Left ventricle myocardium superior (tissue), 1 donor: ENCODE measurements at places on chromosomes 2 and 18.

- DNase-seq = no peak
Observed at GRCh38 chr2:86383844-86384243, 46.4 kb upstream of the REEP1 start.

DNA sequence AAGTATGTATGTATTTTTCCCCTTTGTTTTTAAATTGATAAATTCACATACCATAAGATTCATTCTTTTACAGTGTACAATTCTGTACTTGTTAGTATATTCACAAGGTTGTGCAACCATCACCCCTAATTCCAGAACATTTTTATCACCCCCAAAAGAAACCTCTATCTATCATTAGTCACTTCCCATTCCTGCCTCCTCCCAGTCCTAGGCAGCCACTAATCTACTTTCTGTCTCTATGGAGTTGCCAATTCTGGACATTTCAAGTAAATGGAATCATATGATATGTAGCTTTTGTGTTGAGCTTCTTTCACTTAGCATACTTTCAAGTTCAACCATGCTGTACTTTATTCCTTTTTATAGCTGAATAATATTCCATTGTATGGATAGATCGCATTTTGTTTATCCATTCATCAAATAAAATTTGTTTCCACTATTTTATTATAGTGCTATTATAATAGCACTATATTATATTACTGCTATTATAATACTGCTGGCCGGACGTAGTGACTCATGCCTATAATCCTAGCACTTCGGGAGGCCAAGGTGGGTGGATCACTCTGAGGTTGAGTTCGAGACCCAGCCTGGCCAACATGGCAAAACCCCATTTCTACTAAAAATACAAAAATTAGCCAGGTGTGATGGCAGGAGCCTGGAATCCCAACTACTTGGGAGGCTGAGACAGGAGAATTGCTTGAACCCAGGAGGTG, 10.9 kb downstream of the STARD7 start:
- DNase-seq = no peak

DNA sequence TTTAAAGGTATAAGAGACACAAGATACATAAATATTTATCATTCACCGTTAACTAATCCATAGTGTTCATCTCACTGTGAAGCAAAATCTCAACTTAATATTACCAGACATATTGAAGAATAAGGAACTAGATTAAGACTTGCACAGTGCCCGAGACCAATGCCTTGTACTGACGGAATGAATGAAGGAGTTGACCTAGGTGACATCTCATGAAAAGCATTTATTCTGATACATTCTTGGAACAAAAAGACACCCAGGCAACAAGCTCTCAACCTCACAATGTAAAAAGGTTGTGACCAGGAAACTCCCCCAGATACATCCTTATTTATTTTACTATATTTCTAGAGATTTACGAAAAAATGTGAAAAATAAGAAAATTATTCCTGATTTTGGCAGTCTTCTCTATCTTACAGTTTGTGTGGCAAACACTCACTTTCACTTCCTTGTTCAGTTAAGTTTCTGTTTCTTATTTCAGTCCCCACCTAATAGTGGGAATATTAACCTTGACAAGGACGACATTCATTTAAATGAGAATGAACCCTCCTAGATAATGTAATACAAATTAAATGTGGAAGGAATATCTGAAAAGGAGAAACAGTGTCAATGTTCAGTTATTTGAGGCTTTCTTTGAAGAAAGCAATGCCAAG, 28.4 kb downstream of the M1AP start:
- no peak for DNase-seq

DNA sequence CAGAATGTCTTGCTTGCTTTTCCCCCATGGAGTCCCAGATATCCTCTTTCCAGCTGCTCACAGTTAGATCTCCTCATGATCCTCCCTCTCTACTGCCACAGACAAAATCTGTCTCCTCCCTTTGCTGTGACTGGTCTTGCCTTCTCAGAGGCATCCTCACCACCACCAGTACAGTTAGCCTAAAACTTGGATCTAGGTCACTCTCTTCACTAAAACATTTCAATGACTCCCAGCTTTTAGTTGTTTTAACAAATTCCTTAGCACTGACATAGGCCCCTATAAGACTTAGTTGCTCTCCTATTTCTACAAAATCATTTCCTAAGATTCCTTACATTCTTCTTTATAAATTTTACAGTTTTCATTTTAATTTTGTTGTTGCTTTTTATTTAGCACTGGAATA, 734.2 kb upstream of the CHAC2 start:
- no peak for DNase-seq

GRCh38 chr2:11100130-11100529, 55.1 kb upstream of the SLC66A3 start:
- no peak for DNase-seq

GRCh38 chr2:105150231-105150630, 91.3 kb upstream of the GPR45 start:
- DNase-seq = no peak

DNA sequence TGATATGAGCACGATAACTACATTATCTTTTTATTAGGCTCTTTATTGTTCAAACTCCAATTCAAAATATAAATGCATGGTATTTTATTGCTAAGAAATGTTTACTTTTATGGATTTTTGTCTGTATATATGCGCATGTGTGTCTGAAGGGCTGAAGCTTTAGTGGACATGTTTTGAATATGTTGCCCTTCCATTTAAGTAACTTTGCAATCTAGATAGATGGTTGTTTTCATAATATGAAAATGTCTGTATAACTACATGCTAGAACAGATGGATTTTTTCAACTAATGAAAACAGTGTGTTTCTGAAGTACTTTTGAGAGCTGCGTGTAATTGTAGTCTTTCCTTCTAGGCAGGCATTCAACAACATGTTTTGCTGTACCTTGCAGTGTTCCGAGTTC, 18.7 kb downstream of the DCAF17 start:
- no peak for DNase-seq

GRCh38 chr2:182740701-182741100, 24.6 kb downstream of the DNAJC10 start:
- no peak for DNase-seq

- DNase-seq = no peak
Observed at GRCh38 chr18:36594621-36595020, 234.2 kb downstream of the TPGS2 start.

DNA sequence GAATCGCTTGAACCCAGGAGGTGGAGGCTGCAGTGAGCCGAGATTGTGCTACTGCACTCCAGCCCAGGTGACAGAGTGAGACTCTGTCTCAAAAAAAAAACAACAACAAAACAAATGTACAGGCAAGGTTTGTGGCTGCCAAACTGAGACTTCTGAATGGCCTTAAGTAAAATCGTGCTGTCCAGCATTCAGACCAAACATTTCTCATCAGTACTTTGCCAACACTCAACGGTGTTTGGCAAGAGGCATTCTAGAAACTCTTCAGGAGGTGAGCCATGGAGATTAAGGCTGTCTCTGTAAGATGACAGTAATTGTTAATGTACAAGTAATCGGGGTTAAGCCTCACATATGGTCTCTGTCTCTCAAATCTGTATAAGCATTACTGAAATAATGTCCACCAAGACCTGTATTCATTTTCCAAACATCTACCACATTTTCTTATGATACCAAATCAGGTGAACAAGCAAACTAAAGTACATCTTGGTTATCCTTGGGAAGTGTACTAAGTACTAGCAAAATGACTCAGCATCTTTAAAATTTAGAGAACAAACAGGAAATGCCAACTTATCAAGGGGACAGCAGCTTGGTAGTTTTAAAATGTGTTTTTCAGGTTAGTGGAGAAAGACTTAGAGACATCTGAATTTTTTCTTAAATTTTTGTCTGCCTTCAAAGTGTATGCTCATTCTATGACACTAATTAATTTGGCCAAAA, 29.3 kb downstream of the SERPINE2 start:
- DNase-seq = no peak

- no peak for DNase-seq
Observed at GRCh38 chr2:83388804-83389203, 1070.3 kb downstream of the SUCLG1 start.

GRCh38 chr2:55811048-55811447, 112.5 kb downstream of the EFEMP1 start:
- no peak for DNase-seq

DNA sequence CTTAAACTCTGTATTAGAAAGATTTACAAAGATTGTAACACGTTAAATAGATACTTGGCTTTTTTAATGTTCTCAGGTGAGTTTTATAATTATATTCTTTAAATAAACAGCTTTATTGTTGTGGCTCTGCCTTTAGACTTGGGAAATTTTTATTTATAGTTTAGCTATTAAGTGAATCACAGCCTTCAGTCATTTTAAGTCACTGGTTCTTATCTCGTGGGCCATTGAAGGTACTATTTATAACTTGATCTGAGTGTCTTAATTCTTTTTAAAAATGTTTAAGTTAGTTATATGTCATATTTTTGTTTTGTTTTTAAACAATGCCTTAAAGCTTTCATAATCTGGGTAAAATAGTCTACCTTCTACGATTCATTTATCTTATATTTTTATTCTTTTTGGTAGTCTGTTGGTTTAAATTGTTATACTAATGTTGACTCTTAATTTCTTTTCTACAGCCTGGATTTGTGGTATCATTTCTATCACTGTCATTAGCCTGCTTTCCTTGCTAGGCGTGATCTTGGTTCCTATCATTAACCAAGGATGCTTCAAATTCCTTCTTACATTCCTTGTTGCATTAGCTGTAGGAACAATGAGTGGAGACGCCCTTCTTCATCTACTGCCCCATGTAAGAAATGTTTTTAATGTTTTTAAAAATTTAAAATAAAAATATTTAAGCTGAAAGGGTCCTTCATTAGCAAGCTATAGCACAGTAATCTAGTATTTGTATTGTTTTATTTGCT, 49.3 kb downstream of the SLC39A10 start:
- DNase-seq = no peak

DNA sequence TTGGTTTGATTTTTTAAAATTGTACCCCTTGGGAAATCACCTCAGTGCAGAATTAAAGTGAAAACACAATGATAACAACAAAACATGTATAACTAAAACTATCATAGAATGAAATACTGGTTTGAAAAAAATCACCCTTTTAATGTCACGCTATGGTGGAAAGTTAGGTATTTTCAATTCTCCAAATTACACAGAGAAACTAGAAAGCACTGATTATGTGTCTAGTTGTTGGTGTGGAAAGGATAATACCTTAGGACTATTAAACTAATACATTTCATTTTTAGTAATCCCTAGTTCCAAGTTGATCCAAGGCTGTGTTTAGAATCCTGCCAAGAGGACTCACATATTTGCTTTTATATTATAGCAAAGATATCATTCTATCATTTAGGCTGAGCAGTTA, 71.2 kb downstream of the NUP35 start:
- no peak for DNase-seq

DNA sequence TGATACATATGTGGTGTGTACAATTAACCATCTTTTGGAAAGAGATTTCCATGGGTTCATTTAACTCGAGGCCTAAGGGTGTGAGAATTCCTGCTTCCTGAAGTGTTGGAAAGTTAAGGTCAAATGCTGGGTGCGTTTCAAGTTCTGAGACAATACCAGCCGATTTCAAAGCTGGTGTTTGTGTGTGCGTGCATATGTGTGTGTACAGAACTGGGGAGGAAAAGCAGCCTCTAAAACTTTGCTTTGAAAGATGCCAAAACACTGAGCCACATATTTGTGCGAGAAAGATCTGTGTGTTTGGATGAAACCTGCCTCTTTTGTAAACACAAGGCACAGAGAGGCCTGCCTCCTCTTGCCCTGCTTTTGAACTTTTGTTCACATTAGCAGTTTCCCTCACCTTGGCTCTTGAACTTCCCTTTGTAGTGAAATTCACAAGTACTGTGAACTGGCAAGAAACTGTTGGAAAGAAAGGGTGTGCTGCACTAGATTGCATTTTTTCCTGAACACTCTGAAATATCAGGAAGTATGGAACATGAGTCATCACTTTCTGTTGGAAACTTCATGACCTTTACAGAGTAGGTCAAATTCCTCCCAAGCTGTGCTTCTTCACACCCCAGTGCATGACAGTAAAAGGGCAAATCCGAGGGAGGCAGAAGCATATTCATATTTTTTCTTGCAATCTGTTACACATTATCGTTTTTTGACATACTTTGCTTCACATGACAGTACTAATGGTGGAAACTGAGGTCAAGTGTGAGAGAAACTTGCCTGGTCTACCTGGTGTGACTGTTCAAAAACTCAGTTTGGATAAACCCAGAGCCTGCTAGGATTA, 20.0 kb upstream of the CAVIN2 start:
- DNase-seq = no peak

DNA sequence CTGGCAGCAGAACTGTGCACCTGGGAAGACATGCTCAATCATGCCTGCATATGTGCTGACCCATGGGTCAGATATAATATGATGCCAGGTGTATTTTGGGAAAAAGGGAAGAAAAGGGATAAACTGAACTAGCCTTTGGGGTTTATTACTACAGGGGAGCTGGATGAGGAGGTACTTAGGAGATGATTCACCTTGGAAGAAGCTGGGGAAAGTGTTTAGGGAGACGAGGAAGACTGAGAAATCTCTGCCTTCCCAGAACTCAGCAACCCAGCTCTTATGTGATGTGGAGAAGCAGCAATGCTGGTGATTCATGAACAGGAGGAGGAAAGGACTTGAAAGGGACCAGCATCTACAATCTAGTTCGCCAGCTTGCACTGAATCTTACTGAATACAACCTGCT, 110.2 kb downstream of the BARD1 start:
- DNase-seq = no peak

GRCh38 chr2:221347471-221347870, 224.6 kb downstream of the EPHA4 start:
- no peak for DNase-seq
